ENCODE measurements at places on chromosomes 4 and X.
A peak's percentile ranks its signal among the peaks of the same experiment; 100 is the strongest.

DNA sequence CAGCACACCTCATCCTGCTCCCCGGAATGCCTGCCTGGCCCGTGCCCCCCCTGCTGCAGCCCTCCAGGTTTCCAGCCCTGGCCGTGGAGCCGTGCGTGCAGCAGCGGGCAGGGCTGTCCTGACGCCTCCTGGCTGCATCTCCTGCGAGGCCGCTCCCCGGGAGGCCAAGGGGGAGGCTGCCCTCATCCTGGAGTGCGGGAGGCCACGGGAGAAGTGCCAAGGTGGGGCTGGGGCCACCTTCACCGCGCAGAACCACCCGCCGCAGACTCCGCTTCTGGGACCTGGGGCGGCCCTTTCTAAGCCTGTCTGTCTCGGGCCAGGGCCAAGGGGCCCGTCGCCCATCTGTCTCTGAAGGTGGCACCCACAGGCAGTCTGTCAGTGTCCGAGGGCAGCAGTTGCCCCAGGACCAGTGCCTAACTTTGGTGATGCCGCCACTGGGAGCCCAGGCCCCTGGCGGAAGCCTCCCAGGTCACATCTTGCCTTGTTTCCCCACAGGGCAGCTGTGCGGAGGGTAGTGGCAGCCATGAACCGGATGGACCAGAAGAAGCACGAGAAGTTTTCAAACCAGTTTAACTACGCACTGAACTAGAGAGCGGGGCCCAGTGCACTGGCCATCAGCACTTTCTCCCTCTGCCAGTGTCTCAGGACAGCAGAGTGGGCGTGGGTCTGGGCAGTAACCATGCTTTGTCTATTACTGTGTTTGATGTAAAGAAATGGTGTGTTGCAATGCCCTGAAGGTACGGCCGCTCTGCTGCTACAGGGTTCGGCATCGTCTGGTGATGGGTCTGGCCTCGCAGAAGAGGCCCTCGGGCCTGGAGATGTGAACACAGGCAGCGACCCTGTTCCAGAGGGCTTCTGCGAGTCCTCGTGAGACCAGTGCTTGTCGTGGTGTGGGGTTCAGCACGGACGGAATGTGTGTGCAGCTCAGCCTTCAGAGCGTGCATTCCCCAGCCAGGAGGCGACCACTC, 20.6 kb downstream of the NKX1-1 start:
- no peak for DNase-seq

GRCh38 chrX:130083656-130084382, 26.5 kb downstream of the ELF4 start:
- DNase-seq = no peak

- DNase-seq = no peak
Measured at GRCh38 chrX:17736478-17736855, 826 bp upstream of the SCML1 start.

GRCh38 chrX:81082649-81083048, 119.1 kb downstream of the HMGN5 start:
- DNase-seq = no peak

GRCh38 chr4:137949746-137950145, 292.4 kb downstream of the SLC7A11 start:
- DNase-seq = no peak

GRCh38 chrX:8433109-8434062, 31.2 kb upstream of the VCX3B start:
- DNase-seq = peak; percentile 53

DNA sequence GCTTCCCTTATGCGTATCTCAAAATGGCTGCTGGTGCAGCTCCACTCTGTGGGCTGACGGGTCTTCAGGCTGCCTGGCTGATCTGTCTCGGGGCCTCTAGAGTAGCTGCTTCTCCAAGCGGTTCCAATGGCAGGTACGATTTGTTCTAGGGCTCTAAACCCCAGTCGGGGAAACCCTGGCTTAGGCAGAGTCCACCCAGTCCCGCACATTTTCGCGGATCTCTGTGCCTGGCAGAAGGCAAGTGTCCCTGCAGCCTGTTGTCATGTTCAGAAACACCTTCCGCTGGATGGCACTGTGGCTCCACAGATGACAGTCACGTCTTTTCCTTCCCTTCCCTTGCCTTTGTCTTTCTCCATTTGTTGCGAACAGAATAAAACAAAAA, 54.4 kb downstream of the NBDY start:
- DNase-seq = peak; percentile 63

DNA sequence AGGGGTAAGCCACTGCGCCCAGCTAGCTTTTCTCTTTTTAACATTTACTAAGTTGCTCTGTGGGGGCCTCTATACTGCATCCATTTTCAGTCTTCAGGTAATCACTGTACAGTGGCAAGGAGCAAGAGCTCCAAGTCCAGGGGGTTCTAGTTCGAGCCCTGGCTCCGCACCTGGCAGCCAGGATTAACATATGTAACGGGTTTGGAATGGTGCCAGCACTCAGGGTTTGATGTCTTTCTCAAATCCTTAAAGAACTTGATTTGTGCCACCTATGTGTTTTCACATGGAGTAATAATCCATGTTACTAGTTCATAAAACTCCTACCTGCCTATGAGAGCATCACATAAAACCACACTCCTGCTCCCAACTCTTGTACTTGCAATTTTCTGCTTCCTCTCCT, 4.5 kb downstream of the GRPEL1 start:
- DNase-seq = no peak

DNA sequence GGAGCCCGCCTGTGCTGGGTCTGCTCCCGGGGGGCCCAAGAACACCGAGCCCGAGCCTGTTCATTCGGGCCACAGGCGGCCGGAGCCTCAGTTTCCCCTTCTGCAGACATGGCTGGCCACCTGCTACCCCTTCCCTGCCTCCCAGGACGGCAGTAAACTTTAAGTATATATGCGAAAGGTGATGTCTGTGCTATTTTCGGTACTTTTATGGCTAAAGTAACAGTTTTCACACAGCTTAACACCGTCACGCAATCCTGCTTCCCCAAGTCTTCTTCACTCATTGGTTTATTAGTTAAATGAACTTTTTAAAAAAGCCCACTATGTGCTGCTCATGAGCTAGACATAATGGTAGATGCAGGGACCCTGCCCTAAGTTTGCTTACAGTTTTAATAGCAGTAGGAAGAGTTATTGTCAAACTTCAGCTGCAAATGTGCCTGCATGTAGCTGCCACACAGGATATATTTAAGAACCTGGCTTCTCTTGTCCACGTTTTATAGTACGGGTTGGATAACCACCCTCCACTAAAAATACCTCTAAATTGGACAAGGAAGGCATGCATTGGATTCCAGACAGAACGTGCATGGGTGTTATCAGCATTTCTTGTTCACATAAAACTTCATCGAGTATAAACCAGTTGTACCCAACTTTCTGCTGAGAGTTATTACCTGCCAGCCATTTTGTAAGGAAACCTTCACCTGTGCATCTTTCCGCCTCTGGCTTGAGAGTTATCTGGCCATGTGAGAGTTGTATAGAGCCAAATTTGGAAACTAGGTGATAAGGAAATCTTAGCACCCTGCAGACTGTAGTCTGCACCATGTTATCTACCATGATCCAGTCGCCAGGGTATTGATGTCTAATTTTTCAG, 741 bp downstream of the ANAPC4 start:
- peak; percentile 4 for DNase-seq

- DNase-seq = peak; percentile 58
Measured at GRCh38 chrX:104565791-104566680, at the start of gene IL1RAPL2. TSS of gene IL1RAPL2 (plus strand) at chrX:104566199.

GRCh38 chr4:10951306-10951705, 266.7 kb upstream of the CLNK start:
- DNase-seq = peak; percentile 8

GRCh38 chr4:99156992-99157391, 12.9 kb upstream of the ADH4 start:
- DNase-seq = no peak

GRCh38 chrX:68822641-68823410, 6.0 kb upstream of the EFNB1 start:
- DNase-seq = no peak

DNA sequence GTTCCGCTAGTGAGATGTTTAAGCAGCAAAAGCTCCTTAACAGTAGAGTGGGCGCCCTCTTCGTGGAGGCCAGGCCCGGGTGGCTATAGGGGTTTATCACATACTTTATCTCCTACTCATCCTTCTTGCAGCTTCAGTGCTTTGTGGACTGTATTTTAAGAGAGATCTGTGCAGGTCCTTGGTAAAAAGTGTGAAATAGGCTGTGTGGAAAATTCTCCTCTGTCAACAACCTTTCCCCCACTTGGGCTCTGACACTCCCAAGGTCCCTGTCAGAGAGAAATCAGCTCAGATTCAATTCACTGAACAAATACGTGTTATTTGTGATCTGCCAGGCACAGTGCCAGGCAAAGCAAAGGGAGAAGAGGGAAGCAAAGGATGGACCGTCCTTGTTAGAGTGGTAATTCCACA, 214.3 kb upstream of the PPARGC1A start:
- DNase-seq = no peak

DNA sequence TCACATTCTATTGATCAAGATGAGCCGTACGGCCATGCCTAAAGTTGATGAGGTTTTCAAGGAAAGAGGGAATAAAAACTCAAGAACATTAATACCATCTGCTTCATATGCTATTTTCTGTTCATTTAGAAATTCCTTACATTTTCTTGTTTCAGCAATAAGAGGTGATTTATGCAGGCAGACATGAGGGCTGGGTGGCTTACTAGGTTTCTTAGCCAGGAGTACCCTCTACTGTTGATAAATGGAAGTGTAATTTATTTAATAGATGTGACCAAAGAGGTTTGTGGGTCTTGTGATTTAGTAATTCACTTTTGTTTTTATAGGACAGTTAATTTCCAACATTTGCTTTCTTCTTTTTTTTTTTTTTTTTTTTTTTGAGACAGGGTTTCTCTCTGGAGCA, 6.4 kb upstream of the SMIM9 start:
- peak; percentile 9 for DNase-seq

GRCh38 chr4:109803924-109804571, 2.2 kb upstream of the CFI start:
- peak; percentile 36 for DNase-seq

- no peak for DNase-seq
Measured at GRCh38 chrX:138485767-138486166, 225.8 kb downstream of the FGF13 start.

DNA sequence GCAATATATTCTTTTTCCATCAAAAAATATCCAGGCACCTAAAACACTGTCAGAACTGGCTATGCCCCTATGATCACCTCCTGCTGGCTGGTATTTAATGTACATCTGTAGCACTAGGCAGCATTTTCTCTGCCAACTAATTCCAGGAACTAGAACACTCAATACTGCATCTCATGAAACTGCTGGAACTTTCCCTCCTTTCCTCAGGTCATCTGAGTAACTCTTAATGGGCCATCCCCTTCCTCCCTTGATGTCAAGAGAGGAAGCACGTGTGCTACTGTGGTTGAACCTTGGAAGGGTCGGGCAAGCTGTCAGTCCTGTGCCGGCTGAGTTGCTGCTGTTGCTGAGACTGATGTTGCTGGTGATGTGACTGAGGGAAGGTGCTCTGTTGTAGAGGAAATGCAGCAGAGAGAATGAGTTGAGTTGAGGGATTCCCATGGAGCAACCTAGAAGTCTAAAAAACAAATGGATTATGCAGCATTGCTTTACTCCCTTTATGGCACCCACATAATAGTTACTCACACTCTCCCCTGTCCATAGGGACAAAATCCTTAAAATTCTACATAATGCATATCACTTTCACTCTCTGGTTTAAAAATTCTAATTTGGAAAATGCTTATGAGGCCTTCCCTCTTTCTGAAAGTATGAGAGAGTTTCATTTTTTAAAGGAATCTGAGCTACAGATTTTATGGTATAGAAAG, 39.5 kb downstream of the TMEM165 start:
- no peak for DNase-seq

DNA sequence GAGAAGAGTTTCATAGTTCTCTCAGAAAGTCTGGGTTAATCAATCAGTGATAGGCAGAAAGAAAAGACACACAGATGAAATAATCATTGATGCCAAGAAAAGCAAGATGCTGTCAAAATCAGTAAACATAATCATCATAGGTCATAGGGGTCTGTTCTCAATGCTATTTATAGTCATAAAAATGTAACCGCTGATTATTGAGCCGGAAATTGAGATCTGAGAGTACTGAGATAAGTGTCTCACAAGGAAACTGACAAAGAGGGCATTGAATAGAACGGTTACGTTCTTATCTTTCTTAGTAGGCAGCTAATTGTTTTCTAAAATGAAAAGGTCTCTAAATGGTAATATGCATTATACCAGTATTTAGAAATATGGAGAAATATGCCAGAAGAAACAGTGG, 1686.1 kb upstream of the AGA start:
- no peak for DNase-seq

DNA sequence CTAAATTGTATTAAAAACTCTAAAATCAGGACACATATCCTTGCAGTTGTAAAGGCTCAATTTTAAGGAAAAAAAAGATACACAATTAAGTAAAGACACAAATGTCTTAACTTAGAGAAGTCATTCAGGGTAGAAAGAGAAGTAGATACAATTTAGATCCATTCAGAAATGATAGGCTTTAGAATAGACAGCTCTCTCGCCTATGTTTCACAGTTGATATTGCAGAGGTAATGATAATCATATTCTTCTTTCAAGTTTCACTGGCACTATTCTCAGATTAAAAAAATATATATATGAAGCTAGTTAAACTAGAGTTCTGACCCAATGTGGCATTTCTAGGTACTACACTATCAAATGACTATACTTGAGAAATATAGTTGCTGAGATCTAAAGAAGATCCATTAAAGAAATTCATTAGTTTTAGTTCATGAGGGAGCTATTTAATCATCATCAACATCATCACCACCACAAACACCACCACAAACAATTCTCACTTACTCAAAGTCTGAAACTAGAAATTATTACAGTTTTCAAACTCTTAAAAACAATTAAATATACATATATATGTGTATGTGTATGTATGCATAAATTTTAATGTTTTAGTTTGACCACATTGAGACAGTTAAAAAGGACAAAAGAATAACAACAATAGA, 93.1 kb downstream of the ANTXR2 start:
- no peak for DNase-seq

DNA sequence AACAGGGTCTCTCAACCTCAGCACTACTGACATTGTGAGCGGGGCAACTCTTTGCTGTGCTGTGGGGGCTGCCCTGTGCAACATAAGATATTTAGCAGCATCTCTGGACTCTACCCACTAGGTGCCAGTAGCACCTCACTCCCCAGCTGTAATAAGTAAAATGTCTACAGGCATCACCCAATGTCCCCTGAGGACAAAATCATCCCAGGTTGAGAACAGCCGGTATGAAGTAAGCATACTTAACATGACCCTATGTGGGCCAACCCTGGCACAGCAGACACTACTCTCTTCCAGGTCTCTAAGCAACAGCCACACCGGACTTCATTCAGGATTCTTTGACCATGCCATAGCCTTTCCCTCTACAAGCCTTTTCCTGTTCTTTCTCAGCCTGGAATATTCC, 10.5 kb upstream of the MGST2 start:
- peak; percentile 51 for DNase-seq

GRCh38 chr4:179447308-179447707, 2005.1 kb upstream of the AGA start:
- DNase-seq = no peak

All from mammary epithelial cell (primary cell).